ENCODE measurements at places on chromosomes 4 and X.

DNA sequence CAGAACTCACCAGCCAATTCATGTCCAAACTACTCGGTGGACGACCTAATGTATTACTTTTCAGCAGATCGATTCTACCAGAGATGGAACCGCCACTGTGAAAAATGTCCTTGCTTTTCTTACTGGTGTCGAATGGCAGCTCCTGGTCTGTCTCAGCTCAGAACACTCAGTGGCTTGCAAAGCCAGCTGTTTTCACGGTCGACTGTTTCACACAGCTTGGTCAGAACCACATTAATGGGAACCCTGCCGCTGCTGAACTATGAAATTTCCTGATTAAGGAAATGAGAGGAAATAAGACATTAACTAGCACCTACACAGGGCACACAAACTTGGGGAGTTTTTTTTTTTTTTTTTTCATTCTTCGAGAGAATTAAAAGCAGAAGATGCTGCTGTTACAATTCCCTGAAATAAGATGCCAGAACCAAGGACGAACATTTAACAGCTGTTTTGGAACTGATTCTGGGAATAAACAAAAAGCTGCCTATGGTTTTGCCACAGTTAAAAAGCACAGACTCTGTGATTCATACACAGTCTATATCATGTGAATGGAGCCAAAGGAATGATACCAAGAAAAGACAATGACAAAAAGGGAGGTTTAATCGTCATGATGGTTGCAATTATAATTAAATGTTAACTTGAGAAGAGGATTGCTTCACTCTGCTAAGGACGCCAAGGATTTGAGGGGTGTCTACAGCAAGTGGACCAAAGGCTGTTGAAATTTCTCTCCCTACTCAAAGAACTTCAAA is 31.3 kb downstream of the SUPT20HL2 start:
- peak; percentile 63 for DNase-seq

DNA sequence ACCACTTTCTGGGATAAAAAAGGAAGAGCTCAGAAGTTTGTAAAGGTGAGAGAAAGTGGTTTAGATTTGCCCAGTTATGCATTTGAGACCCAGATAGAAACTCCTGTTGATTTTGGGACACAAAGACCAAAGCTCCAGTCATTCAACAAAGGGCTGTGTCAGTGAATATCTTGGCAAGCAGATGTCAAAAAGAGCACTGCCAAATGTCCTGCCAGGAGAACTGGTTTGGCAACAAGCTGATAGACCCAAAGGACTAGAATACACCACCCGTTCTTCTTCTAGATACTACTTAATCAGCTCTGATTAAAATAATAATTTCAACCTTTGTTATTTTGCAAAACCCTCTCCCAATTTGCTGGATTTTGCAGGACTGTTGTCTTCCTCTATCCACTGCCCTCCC is 121.4 kb downstream of the NHS start:
- no peak for DNase-seq

DNA sequence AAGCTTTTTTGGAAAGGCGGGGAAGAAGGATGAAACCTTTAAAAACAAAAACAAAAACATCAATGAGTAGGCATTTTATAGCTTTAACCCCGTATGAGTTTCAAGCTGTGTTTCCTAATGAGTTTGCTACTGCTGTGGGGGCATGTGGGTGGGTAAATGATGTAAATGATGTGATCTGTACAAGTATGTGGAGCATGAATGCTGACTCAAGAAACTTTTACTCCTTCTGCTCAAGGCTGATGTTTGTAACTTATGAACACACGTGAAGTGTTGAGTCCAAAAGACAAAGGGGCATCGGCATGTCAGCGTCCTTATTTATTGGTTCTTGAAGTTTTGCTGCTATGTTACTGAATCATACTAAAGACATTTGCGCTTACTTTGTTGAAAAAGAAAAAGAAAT is 76.9 kb downstream of the CLCN4 start:
- no peak for DNase-seq

- DNase-seq: no peak
Measured at GRCh38 chr4:127622621-127622920, 10.2 kb upstream of the INTU start.

DNA sequence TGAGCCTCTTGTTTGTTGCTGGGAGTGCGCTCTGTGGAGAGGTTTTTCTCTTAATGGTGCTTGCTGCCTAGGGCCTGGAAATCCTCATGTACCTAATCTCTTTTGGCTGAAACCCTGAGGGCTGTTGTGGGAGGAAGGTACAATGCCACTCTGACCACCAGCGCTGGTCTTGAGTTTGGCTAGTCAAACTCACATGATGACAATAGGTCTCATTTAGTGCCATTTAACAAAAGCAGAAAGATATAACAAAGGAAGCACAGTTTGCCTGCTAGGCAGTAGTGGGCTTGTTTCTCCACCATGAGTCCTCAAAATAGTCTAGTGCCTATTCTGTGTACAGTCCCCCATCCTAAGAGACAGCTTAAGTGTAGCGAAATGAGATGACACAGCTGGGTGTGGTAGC is 111.3 kb downstream of the TSPAN7 start:
- no peak for DNase-seq

GRCh38 chr4:165079476-165079875 is 25.8 kb downstream of the TRIM75 start:
- DNase-seq: peak; percentile 26

DNA sequence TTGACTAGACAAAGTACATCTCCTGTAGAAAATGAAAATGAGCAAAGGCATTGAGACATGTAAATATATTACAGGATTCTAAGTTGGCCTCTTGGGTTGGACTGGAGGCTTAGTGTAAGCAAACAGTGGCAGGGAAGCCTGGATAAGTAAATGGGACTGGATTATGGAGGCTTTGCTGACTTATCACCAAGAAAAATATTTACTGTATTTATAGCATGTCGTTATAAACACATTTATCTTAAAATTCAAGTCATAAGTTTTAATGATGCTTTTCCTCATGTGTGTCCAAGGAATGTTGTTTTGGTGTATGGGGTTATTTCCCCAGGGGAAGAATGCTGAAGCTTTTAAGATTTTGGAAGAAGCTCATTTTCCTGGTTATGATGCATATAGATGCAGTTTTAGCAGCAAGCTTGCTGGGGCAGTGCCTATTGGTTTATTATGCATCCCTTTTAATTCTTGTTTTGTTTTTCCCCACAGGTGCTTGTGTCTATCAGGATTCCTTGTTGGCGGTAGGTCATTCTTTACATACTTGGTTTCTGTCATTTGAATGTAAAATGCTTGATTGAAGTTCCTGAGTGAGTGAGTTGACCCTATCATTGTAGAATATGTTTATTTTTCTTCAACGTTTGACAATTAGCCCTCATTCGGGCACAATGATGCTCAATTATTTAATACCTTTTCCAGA is 8.5 kb downstream of the FRAS1 start:
- DNase-seq: no peak

DNA sequence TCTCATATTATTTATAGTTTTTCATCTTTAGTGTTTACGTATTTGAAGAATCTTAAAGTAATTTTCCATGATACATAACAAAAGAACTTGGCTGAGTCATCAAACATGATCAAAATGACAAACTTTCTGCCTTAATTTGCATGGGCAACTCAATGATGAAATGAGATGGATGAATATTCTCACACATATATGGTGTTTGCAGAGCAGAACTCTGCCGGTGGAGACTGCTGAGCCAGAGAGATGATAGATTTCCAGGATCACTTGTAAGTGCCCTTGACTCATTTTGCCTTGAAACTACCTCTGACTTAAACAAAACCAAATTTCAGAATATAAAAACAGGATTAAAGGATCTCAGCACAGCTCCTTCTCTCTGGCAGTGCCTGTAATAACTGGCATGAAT is 38.2 kb downstream of the TRPC3 start:
- no peak for DNase-seq

- no peak for DNase-seq
Measured at GRCh38 chr4:161791796-161792556, 371.8 kb downstream of the FSTL5 start.

GRCh38 chr4:61596606-61597340 is 396.6 kb downstream of the ADGRL3 start:
- no peak for DNase-seq

- DNase-seq: no peak
Measured at GRCh38 chr4:171281359-171281758, 531.8 kb upstream of the GALNTL6 start.

DNA sequence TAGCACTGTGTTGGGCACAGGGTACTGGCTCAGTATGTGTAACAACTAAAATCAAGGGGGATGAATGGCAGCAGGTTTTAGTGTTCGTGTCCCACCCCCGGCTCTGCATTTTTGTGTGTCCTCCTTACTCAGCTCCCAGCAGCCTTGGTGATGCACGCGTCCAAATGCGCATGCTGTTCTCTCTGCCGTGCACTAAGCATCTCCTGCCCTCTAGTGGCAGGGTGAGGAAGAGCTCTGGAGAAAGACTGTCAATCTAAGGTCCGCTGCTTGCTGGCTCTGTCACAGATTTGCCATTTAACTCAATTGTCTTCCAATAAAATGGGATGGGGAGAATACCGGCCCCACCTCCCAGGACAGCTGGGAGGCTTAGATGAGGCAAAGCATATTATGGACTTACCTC is 61.4 kb downstream of the WFS1 start:
- DNase-seq: peak; percentile 73

DNA sequence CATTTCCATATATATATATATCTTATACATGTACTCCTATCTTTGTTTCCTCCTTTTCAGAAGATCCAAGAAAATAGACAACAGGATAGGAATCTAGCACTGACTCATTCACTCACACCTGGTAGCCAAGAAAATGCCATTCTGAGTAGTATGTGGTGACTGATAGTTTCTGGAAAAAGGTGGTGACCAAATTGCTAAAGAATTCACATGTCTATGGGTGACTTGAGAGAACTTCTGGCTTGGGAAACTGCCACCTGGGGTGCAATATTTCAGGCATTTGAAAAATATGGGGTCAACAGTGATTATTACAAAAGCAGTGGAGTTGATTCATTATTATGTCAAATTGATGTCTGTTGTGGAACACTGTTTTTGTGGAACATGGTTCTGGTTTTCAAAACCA is 605.1 kb downstream of the PCDH18 start:
- DNase-seq: no peak

DNA sequence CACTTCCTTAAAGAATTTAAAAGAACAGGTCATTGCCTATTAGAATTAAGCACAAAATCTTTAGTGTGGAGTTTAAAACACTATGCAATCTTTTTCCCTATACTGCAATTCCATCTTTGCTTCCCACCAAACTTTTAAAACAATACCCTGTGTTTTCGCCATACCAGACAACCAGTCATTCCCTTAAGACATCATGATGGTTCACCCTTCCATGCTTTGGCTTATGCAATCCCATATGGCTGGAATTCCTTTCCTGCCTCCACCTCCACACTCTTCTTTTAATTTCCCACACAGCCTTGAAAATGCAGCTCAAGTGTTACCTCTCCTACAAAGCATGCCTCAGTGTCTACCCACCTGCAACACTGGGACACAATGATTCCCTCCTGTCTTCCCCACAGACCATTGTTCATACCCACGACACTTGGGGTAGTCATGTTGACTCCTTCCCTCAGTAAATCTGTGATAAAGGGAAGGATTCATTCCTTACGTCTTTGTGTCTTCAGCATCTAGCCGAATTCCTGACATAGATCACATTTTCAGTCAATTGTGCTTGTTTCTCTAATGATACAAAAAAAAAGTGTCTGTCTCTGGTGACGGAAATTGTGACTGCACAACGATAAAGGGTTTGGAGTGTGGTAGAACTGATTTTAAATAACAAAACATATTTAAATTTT is 166.3 kb downstream of the FNIP2 start:
- DNase-seq: no peak

DNA sequence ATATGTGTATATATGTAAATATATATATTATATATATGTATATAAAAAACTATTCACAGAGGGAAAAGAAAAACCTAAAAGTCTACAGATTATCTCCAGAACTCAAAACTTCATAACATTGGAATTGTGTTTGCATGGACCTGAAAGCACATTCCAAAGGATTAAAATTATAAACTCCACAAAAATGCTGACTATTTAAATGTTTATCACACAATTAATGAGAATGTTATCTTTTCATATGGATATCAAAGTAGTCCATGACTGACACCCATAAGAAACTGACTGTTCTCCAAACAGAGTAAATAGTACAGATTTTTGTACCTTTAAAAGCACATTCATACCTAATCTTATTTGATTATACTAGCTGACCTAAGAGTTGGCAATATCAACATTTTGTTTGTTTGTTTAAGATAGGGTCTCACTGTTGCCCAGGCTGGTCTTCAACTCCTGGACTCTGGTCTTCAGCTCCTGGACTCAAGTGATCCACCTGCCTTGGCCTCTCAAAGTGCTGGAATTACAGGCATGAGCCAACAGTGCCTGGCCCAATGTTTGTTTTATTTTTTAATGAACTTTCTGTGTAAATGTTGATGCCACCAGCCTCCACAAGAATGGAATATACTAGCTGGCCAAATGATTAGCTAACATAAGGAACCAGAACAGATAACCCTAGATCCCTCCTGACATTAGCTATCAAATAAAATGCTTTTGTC is 50.0 kb downstream of the SLC39A8 start:
- DNase-seq: no peak

GRCh38 chr4:5845035-5845905 is 47.6 kb downstream of the CRMP1 start:
- no peak for DNase-seq

DNA sequence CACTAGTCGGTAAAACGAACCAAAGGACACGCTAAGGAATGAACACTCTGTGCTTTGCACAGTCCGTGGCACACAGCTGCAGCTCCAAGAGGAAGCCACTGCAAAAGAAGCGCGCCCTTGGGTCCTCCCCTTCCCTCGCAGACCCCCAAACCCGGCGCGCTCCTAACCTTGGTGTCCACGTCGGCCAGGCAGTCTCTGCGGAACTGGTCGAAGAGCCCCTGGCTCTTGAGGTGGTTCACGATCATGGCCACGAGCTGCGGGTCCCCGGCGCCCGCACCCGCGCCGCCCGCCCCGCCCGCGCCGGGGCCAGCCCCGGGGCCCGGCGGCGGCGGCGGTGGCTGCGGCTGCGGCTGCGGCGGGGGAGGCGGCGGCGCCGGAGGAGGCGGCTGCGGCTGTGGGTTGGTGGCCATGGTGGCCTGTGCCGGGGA is 333 bp downstream of the BOD1L1 start:
- DNase-seq: no peak

DNA sequence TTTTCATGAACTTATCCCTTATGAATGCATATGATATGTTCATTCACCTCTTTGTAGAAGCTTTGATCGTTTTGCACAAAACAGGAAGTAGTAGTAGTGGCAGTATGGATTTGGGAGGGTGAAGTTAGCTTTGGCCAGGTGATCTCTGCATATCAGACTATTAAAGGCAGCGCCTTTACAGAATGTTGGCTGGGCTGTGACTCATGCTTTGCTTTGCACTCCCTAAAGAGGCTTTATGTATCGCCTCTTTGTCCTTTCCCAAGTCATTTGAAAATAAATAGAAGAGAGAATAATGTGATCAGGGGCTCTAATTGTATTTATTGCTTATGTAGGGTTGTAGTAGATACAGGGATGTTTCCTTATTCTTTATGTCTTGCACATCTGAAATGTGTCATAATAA is 50.4 kb downstream of the SHROOM3 start:
- DNase-seq: peak; percentile 52

DNA sequence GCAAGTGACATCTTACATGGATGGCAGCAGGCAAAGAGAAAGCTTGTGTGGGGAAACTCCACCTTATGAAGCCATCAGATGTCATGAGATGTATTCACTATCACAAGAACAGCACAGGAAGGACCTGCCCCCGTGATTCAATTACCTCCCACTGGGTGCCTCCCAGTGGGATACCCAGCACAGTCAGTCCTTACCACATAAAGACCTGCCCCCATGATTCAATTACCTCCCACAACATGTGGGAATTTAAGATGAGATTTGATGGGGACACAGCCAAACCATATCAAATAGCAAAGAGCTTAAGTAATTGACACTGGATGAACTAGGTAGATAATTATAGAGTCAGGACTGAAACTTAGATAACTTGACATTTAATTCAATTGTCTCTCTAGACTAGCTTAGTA is 85.6 kb downstream of the SLIT2 start:
- DNase-seq: peak; percentile 66
